ENCODE measurements at places on chromosomes 1 and 21. TPM values are rescaled to one million over a fixed set of nuclear protein-coding genes. Genes with fewer than 3 reads are reported as not detected.
A peak's percentile ranks its signal among the peaks of the same experiment; 100 is the strongest.

The GUCA2B gene
- total RNA-seq = not detected

- no peak overlapping the region for H3K27ac ChIP-seq
- H3K4me3 ChIP-seq = no peak overlapping the region
- H3K27me3 ChIP-seq = no peaks in the 10 kb centered on the region
- no peak for DNase-seq
- peaks cover 3% of the 10 kb centered on the region for H3K4me1 ChIP-seq
Measured at GRCh38 chr1:198328458-198329032, 171.7 kb downstream of the NEK7 start.

DNA sequence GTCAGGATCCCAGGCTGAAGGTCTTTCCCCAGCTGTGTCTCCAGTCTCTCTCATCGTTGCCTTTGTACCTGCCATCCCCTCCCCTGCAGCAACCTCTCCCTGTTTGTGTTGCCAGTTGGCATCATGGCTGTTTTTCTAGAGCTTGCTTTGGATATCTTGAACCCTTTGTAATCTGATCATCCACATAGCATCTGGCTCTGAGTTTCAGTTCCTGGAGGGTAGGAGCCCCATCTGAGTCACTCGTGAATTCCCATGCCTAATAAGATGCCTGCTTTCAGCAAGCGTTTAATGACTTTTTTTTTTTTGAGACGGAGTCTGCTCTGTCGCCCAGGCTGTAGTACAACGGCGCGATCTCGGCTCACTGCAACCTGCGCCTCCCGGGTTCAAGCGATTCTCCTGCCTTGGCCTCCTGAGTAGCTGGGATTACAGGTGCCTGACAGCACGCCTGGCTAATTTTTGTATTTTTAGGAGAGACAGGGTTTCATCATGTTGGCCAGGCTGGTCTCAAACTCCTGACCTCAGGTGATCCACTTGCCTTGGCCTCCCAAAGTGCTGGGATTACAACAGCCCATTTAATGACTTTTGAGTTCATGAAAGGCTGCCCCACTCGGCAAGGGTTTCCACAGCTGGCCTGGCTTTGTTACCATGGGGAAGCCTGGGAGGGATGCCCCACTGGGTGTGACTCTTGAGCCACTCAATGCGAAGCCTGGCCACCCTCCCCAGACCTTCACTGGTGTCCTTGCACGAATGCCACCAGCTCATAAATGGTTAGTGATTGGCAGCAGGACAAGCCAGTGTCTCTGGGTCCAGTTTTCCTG lies 11.9 kb downstream of the ALPL start:
- DNase-seq = peak; percentile 52
- H3K4me3 ChIP-seq = no peak overlapping the region
- no peak overlapping the region for H3K27ac ChIP-seq
- H3K36me3 ChIP-seq = no peaks in the 10 kb centered on the region
- H3K4me1 ChIP-seq = no peaks in the 10 kb centered on the region

DNA sequence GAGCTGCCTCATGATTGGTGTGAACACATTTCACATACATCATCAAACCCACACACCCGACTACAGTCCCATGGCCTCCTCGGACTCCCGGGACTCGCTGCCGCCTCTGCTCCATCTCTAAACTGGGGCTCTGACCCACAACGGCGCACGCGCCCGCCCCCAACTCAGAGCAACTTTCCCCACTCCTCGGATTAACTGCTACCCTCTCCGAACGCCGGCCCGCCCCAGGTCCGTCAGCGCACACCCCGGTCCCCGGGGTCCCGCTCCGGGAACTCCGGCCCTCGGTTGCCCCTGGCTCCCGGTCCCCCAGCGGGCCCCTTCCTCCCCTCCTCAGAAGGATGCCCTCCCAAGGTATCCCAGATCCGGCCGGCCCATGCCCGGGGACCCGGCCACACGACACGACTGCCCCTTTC lies 740 bp downstream of the DSTYK start:
- DNase-seq = no peak
- peaks cover 9% of the 10 kb centered on the region for H3K4me1 ChIP-seq
- H3K4me3 ChIP-seq = peak overlapping the region; percentile 87
- no peaks in the 10 kb centered on the region for H3K36me3 ChIP-seq
- peak overlapping the region; percentile 88 for H3K27ac ChIP-seq

DNA sequence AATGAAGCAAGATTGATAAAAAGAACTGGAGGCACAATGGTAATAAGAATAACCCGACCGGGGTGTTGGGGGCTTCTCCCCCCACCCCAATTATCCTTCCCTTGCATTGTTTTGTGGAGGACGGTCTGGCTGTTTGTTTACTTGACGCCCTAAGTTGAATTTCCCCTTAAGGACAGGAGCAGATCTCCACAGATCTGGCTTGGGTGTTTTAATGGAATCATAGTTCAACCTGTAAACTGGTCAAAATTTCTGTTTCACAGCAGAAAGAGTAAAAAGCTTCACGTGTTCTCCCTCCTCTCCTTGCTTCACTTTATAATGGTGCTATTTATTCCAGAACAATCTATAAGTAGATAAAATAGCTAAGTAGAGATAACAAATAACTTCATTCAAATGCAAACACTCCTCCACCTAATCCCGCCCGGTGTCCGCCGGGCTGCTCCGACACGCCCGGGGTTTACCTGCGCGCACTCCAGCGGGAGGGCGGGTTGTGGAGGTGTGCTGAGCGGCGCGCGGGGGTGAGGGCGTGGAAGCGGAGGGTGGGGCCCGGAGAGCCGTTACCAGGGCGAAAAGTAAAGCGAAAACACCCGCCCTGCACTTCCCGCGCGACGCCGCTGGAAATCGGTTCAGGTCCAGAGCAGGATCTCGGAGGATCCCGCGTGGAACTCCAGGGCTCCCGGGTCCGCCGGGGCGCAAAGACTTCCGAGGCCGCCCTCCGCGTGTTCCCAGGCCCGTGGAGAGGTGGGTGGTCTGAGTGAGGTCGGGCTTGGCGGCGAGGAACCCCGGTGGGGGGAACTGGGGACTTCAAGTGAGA lies 2.0 kb upstream of the ATF3 start:
- no peak overlapping the region for H3K27ac ChIP-seq
- peaks cover 15% of the 10 kb centered on the region for H3K4me1 ChIP-seq
- peak overlapping the region; percentile 27 for H3K4me3 ChIP-seq
- DNase-seq = no peak
- H3K27me3 ChIP-seq = peaks cover 69% of the 10 kb centered on the region
- no peaks in the 10 kb centered on the region for H3K36me3 ChIP-seq

DNA sequence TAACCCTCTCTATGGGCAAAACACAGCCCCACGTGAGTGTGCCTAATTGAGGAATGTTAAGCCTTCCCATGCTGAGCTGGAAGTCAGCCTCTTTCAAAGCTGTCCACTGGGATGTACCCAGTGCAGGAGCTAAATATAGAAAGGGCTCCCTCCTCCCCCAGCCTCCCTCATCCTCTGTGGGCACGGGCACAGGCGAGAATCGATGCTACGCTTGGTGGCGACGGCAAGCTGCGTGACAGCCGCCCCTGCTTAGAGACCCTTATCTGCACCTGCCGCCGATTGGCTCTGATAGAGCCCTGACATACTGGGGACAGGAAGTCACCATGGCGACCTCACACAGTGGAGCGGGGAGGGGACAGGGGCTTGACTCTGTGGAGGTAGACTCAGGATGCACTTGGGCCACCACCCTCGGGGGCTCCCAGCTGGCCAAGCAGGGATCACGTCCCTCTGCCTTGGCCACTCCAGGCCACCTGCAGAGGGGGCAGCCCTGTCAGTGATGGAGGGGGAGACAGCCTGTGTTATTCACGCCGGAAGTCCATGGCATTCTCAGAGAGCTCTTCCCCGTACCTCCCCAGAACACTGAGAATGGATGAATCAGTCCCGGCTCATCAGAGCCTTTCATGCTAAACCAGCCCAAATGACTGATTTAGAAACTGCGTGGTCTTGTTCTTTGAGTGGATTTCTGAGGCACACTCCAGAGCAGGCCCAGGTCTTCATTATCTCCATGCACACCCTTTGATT lies 84.8 kb downstream of the KCND3 start:
- H3K4me1 ChIP-seq = no peaks in the 10 kb centered on the region
- peaks cover 3% of the 10 kb centered on the region for H3K27me3 ChIP-seq
- DNase-seq = no peak
- no peak overlapping the region for H3K4me3 ChIP-seq

DNA sequence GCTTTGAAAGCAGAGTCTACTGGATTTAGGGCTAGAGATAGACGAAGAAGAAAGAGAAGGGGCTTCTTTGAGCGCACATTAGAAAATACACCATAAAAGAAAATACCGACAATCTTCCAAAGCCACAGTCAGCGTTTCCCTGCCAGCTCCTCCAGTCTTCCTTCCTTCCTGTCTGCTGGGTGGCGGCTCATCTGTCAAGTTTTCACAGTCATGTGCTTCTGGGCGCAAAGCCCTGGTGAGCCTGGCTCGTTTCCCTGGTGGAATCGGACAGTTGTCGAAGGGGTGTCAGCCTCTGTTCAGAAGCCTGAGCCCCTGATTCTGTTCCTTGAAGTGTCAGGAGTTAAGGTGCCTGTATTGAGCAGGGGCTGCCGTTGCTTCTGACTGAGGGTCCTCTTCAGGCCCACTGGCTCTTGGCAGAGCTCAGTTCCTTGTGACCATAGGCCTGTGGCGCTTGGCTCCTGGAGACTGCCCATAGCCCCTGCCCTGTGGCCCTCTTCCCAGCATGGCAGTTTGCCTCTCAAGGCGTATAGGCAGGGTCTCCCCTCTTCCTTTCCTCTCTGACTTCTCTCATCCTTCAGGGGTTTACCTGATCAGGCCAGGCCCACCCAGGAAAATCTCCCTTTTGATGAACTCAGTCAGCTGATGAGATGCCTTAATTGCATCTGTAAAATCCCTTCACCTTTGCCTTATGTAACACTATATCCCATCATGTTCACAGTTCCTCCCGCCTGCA lies 58.6 kb downstream of the ADARB1 start:
- H3K4me3 ChIP-seq = no peak overlapping the region
- DNase-seq = peak; percentile 36
- no peaks in the 10 kb centered on the region for H3K27me3 ChIP-seq
- H3K27ac ChIP-seq = no peak overlapping the region
- H3K4me1 ChIP-seq = peaks cover 42% of the 10 kb centered on the region

DNA sequence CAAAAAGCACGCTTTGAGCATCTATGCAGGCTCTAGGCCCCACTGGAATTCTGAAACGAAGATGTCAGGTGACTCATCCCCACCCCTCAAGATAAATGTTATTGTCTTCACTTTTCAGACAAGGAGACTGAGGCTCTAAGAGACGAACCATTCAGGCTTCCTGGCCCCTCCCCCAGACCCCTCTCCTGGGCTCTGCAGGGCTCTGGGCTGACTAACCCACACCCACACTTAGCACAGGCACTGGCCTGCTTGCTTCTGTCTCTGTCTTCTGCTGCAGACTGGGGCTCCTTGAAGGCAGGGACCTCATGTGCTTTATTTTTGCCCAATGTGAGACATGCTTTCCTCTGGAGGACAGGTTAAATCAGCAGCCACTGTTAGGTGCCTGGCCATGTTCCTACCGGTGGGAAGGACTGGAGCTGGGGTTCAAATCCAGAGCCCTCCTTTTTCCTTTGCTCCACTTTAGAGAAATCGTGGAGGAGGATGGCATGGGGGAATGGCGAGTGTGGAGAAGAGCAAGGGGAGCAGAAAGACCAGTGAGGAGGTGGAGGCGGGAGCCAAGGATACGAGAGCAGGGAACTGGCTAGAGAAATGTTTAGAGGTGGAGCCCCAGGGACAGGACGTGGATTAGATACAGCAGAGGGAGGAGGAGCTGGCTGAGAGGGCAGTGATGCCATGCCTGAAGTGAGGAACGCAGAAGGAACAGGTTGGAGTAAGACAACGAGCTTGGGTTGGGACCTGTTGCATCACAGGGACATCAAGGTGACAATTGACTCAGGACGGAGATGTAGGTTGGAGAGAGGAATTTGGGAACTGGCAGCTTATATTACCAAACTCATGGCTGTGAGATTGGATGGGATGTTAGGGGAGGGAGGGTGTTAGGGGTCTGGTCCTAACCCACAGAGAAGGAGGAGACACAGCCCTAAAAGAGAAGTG lies 1.7 kb downstream of the TMEM125 start:
- no peaks in the 10 kb centered on the region for H3K36me3 ChIP-seq
- DNase-seq = peak; percentile 18
- H3K27me3 ChIP-seq = peaks cover 5% of the 10 kb centered on the region
- no peak overlapping the region for H3K27ac ChIP-seq
- H3K4me1 ChIP-seq = peaks cover 7% of the 10 kb centered on the region

Data from astrocyte (in vitro differentiated cells and primary cell).